Lung microvascular endothelial cell (primary cell): ENCODE measurements at places on chromosomes 12 and 14. TPM values are rescaled to one million over a fixed set of nuclear protein-coding genes. Genes with fewer than 3 reads are reported as not detected.
A peak's percentile ranks its signal among the peaks of the same experiment; 100 is the strongest.

DNA sequence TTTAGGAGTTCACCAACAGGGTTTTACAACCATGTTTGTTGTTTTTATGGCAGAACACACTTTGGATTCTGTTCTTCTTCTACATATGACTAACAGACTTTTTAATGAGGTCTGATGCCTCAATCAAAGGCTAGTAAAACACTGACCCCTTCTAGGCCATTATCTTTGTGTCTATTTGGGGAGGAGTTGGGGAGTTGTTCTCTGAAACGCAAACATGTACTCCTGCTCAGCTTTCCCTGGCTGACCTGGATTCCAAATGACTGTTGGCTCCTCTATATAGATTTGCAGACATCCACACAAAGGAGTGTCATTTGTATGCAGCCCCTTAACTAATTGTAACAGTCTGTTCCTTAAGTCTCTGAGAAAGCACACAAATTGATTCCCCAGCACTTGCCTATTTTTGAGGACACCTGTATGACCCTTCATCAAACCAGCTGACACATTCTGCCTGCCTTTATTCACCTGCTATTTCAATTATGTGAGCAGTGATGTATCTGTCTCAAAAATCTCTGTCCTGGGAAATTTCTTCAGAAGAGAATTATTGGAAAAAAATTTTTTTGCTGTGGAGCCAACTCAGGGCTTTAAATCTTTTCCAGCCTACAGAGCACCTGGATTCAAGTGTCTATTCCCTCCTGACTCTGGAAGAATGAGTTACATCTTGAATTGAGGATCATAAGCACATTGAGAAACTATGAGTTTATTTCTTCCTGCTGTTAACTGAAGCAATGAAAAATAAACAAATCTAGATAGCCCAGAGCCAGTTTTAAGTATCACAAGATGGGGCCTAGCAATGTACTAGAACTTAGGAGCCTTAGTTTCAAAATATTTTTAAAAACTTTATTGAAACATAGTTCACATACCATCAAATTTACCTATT, 417.2 kb downstream of the RAD51B start:
- no peak for DNase-seq

DNA sequence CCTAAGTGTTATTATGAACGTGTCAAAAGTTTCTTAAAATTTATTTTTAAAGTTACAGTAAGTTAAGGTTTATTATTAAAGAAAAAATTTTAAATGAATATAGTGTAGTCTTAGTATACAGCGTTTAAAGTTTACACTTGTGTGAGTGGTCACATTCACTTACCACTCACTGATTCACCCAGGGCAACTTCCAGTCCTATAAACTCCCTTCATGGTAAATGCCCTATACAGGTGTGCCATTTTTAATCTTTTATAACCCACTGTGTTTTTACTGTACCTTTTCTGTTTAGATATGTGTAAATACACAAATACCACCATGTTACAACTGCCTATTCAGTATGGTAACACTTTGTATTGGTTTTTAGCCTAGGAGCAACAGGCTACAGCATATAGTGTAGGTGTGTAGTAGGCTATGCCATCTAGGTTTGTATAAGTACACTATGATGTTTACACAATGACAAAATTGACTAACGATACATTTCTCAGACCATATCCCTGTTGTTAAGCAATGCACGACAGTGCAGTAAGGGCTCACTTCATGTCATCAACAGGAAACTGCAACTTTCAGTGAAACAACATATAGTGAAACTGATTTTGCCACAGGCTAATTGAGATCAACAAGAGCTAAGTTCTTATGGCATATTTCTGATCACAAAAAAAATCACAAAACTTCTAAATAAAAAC, 112.0 kb upstream of the TMCC3 start:
- peak; percentile 55 for DNase-seq

DNA sequence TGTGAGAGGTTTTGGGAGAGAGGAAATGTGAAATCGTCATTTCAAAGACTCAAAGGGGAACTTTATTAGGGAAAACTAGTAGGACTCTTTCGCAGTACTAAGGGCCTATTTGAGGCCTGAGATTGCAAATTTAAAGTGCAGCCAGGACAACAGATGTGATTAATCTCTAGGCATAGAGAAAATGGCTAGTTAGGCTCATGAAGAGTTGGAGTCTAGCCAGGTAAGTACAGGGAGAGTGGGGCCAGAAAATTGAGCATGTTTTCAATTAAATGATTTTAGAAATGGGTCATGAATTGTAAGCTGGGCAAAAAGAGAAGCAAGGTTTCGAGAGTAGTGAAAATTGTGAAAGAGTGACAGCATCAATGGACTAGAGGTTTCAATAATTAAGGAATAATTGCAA, 91.9 kb upstream of the LMNTD1 start:
- no peak for DNase-seq

DNA sequence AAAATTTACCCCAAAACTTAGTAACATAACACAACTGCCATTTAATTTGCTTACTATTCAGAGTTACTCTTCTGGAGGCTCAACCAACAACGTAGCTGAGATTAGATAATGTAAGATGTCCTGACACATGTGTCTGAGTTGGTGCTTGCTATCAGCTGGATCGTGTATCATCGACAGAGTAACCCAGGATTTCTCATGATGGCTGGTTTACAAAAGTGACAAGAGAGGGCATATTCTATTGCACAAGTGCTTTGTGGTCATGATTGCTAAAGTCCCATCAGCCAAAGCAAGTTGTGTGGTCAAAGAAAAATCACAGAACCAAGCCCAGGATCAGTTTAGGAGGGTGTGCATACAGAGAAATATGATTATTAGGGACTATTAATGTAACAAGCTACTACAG, 73.4 kb downstream of the CAPZA3 start:
- no peak for DNase-seq

- DNase-seq, result no peak
Measured at GRCh38 chr14:68413509-68413908, 379.4 kb downstream of the ZFP36L1 start.

- DNase-seq, result no peak
Measured at GRCh38 chr12:16473610-16474326, 126.3 kb downstream of the MGST1 start.

- DNase-seq, result no peak
Measured at GRCh38 chr12:121099779-121100178, 32.9 kb upstream of the P2RX7 start.

DNA sequence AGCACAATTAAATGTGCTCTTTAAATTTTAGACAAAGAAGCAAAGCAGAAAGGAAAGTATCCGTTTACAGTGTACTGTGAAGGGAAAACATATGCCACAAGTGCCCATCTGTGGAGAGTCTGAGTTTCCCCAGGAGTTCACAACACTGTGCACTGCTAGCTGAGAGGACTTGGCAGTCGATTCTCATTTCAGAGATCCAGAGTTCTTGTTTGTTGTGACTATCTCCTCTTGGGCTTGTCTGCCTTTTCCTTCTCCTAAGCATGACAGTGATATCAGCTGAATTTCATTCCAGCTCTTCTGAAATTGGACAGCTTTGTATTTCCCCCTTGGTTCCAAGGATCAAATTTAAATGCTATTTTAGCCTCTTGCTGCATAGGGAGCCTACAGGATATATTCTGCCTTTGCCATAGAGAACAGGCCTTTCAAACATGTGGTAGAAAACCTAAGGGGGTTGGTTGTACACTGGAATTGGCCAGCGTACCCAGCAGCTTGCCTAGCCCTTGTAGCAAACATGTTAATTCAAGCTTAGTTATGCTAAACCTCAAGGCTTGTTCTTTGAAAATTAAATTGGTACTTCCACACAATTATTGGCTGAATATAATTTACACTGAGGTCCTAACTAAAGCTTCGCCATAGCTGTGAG, 259.2 kb upstream of the NOVA1 start:
- no peak for DNase-seq

DNA sequence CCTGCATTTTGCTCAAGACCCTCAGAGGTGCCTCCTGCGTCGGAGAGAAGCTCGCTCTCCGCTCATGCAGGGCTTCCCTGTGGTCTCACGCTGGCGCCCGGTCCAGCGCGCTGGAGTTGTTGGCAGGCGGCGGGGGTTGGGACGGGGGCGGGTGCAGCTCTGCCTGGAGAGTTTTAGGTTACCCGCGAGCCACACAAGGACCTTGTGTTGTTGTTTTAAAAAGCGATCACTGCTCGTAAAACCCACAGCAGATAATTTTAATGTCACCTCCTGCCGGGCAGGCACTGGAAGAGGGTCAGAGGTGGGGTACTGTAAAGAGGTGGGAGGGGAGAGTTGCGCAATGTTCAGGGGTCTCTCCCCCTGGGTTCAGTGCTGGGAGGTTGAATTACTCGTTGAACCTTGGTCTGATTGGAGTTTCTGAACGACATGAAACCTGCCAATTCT, 850 bp downstream of the SMOC1 start:
- DNase-seq, result no peak

DNA sequence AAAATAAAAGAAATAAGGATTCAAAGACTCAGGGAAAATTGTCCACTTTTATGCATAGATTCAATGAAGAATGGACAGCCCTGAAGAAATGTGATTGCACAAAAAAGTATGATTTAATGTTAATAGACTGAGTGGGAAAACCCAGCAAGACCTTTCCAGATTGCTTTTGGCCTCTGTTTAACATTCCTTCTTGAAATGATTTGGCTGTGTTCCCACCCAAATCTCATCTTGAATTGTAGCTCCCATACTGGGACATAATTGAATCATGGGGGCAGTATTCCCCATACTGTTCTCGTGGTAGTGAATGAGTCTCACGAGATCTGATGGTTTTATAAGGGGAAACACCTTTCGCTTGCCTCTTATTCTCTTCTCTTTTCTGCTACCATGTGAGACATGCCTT, 1316.9 kb upstream of the SEL1L start:
- DNase-seq, result no peak

DNA sequence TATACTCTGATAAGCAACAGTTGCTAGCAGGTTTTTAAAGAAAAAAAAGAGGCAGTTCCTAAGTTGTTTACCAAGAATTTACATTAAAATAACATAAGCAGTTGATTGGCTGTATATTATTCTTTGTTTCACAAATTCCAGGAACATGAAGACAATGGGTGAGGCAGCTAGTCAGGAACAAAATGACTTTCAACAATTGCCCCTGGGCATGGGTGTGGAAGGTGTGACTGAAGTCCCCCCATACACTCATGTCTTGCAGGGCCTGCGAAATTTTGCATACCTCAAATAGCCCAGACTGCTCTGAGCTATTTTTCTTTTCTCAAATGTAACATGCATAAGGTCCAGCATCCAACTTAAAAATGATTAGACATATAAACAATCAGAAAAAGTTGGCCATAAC, 267.2 kb upstream of the DIO3 start:
- no peak for DNase-seq

GRCh38 chr14:27929797-27930347, 836.7 kb upstream of the FOXG1 start:
- DNase-seq, result no peak

DNA sequence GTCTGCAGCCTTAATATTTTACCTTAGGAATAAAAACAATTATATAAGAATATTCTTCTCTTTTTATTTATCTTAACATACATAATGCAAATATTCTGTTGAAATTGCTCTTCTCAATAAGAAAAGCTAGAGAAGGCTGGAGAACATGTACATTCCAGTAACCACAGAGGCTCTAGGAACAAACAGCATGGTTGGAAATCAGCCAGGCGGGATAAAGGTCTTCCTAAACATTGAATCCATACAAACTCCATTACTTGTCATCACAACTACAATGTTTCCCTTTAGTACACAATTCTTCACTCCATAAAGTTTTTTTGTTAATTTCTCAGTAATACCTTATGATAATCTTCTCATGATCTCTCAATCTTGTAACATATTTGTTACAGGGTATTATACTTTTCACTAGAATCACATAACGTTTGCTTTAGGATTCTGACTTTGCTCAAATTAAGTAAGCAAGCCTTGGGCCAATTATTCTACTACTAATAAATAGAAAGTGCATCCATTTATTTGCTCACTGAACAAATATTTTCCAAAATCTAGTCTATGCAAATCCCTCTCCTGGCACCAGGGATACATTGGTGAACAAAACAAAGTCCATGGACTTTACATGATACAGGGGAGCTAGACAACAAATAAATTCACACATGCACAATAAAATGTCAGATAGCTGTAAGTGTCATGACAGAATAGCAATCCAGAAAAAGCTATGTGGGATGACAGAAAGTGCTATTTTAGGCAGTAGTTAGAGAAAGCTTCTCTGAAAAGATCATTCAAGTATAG, 237.5 kb upstream of the TMTC1 start:
- DNase-seq, result no peak

DNA sequence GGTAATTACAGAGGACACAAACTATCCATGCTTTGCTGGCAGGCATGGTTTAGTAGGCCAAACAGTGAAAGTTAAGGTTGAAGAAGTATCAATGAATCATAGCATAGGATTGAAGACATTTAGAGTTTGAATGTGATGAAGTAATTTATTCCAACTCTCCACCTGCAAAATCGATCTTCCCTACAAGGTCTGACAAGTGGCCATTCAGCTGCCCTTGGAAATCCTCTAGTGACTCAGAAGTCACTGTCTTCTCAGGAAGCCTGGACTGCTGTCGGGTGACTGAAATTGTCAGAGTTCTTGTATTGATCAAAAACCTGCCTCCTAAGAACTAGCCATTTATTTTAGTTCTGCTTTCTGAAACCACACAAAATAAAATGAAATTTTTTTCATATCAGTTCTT, 17.7 kb upstream of the STXBP6 start:
- no peak for DNase-seq

- peak; percentile 67 for DNase-seq
Measured at GRCh38 chr14:69703047-69704039, 63.6 kb upstream of the SRSF5 start.

GRCh38 chr12:14984766-14985285, 12.0 kb downstream of the PDE6H start:
- DNase-seq, result no peak

DNA sequence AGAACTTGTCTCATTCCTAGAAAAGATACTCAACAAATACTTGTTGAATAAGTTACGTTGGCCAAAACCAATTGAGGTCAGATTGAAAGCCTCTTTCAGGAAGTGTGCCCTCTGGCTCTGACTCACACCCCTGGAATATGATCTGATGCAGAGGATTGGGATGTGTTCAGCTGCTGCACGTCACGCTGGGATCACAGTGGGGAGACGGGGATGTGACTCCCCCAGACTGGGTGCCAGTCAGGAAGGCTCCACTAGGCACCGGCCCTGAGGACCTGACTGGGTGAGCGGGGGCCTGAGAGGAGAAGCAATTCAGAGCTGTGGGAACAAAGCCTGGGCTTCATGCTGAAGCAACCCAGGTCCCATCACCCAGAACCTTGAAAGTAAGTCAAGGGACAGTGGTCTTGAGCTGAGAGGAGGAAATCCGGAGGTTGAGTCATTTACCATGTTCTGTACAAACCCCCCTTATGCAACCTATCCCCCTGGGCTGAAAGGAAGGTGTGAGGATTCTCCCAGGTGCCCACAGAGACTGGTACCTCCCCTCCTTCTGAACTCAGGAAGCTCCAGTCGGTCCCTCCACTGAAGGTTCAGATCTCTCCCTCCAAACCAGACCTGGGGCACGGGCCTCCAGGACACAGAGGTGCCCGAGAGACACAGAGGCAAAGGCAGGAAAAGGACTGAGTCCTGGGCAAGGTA, 3.9 kb downstream of the CEBPE start:
- DNase-seq, result peak; percentile 9

- no peak for DNase-seq
Measured at GRCh38 chr12:130161261-130162243, 712 bp upstream of the FZD10 start.

Gene TAS2R20
- total RNA-seq, result 1.1 and 1.8 TPM in 2 replicates

Gene NANOG
- not detected in 2 replicates for total RNA-seq

Gene ARF6
- total RNA-seq, result 40.3 and 55.8 TPM in 2 replicates

Gene MSRB3
- total RNA-seq, result 33.8 and 44.2 TPM in 2 replicates

Gene COL2A1
- not detected in 2 replicates for total RNA-seq

Gene KRT6C
- not detected in 2 replicates for total RNA-seq

Gene RTL1
- not detected in 2 replicates for total RNA-seq

Gene EML5
- total RNA-seq, result under 0.01 TPM in 2 replicates

Gene B4GALNT1
- total RNA-seq, result under 0.01 TPM in 1 of 2 replicates, not detected in the other
